ENCODE measurements at places on chromosomes 1 and 21.

DNA sequence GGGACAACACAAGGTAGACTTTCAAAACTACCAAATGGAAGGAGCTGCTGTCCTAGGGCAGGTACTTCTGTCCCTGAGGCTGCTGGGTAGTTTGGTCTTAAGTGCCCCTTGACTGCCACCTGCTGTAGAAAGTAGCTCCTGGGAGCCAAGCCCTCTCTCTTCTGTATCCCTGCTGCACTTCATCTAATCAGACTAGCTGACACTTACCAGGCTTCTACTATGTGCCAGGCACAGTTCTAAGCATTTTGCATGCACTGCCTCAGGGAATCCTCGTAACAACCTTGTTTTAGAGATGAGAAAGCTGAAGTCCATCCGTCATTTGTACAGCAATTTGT, 15.9 kb upstream of the SRSF4 start:
- DNase-seq, result no peak

- DNase-seq, result no peak
Observed at GRCh38 chr1:11719313-11720032, 16.5 kb upstream of the AGTRAP start.

- DNase-seq, result no peak
Observed at GRCh38 chr21:34204481-34205439, 131.4 kb downstream of the MRPS6 start.

DNA sequence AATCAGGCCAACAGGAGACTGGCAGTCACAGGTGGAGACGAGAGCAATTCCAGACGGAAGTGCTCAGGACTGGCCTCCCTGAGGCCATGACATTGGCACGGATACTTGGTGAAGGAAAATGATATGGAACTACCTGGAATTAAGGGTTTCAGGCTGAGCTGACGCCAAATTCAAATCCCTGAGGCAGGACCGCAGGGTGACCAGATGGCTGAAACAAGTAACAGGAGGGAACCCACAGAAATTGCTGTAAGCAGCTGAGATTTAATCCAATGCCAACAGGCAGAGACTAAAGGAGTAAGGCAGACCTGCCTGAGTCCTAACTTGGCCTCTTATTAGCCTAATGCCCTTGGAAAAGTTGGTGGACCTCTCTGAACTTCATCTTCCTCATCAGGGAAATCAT, 76.2 kb downstream of the ERG start:
- no peak for DNase-seq

DNA sequence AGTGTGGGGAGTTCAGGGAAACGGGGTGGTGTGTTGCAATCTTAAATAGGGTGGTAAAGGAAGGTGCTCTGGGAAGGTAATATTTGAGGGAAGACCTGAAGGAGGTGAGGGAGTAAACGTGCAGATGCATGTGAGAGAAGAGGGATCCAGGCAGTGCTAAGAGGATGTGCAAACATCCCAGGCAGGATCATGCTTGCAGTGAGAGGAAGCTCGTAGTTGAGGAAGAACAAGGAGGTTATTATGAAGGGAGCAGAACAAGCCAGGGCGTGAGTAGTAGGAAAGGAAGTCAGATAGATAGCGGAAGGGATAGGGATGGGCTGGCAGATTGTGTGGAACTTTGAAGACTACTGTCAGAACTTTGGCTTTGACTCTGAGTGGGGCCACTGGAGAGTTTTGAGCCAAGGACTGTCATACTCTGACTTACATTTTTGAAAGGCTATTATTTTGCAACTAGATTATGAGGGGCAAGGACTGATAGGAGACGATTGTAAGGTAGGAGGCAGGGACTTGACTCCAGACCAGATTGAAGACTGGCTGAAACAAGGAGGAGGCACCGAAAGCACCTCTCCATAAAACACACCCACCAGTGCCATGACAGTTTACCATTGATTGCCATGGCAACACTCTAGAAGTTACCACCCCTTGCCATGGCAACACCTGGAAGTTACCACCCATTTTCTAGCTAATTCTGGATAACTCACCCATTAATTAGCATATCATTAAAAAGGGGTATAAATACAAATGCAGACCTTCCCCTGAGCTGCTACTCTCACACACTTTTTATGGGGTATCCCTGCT, 67.0 kb downstream of the XCL2 start:
- DNase-seq, result no peak

GRCh38 chr1:179550746-179551682, 24.7 kb downstream of the NPHS2 start:
- DNase-seq, result no peak

GRCh38 chr1:159851407-159851806, 11.1 kb downstream of the VSIG8 start:
- no peak for DNase-seq

DNA sequence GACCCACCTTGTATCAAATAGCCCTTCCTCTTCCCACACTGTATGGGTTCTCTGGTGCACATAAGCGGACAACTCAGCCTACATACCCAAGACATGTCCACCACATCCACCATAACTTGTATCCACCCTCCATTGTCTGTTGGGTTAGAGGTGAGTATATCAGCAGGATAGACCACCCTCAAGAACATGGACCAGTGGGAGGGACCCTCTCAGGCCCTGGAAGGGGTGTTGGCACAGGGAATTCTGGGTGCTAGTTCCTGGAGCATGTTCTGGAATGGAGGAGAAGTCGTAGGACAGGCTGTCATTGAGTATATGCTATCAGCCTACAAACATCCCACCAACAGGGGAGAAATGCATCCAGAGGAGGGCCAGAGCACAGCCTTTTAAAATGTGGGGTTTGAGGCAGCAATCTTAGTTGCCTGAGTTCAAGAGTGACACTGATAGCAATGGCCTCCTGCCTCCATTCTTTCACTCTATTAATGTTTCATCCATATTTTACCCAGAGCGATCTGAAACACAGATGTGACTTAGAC, 7.5 kb downstream of the CD55 start:
- DNase-seq, result no peak

DNA sequence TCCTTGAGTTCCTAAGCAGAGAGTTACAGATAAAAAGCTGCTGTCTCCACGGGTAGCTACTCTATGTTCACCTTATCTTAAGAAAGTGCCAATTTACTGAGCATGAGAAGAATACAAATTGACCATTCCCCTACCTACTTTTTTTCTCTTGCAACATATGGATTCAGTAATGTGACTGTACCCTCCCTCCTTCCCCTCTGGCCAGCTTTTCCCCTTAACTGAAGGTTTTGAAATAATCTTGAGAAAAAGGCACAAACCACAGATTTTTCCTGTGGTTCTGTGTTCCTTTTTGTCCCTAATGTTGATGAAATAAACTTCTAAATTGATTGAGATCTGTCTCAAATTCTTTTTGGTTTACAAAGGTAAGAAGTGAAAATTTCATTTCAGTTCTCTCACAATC, 2.6 kb upstream of the CD2 start:
- DNase-seq, result no peak

- no peak for DNase-seq
Observed at GRCh38 chr1:204673909-204674649, 11.5 kb downstream of the LRRN2 start.

- DNase-seq, result peak; percentile 84
Observed at GRCh38 chr1:176696109-176696508, 233.1 kb downstream of the PAPPA2 start.

DNA sequence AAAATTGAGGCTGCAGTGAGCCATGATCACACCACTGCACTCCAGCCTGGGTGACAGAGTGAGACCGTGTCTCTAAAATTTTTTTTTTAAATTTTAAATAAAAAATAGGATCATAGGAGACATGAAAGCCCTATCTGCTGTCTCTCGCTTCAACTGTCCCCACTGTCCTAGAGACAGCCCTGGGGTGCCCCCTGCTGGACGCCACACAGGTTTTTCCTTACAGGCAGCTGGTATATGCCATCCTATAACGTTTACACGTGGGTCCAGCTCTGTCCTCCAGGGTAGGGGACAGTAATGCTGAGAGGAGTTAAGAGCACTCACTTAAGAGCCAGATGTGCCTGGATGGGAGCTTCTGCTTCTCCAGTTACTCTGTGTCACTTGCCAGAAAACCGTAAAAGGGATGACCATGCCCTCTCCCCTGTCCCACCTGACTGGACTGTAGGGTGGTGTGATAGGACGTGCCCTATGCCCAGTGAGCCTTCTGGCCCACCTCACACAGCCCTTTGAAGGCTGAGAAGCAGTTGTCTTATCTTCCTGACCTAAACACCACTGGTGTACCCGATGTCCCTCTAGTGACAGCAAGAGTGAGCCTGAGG, 8.5 kb downstream of the FBXO2 start:
- DNase-seq, result peak; percentile 40

DNA sequence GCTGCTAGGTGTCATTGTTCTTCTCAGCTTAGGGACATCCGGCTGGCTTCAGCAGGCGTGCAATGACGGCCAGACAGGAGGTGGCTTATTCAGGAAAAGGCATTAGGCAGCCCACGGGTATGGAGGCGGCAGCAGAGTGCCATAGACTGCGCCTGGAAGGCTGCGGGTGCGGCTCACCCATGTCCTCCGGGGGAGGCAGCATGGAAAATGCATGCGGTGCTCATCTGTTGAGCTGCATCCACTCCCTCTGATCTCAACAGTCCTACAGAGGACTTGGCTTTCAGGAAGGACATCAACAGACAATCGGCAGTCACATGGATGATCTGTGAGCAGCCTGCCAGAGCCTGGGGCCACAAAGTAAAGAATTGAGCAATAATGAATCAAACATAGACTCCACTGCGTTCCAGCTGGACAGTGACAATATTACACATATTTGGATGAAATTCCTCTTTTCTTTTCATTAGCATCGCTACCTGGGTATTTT, 42.9 kb downstream of the UMODL1 start:
- peak; percentile 27 for DNase-seq

DNA sequence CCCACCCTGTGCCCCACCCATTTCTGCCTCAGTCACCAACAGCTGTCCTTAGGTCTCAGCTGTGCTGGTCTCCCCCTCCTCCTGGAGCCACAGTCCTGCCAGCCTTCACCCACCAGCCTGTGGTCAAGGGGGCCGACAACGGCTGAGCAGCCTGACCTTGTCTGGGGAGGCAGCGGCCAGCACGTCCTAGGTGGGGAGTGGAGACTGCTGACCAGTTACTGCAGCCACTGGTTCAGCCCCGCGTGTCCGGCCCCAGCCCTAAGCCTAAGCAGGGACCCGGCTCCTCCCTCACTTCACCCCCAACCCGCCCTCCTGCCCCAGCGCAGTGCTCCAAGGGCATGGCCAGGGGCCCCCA, 79.2 kb downstream of the MORN1 start:
- DNase-seq, result no peak

- no peak for DNase-seq
Observed at GRCh38 chr21:42622284-42622683, 31.1 kb upstream of the PDE9A start.

- DNase-seq, result no peak
Observed at GRCh38 chr1:95974586-95974985, 740.6 kb downstream of the RWDD3 start.

DNA sequence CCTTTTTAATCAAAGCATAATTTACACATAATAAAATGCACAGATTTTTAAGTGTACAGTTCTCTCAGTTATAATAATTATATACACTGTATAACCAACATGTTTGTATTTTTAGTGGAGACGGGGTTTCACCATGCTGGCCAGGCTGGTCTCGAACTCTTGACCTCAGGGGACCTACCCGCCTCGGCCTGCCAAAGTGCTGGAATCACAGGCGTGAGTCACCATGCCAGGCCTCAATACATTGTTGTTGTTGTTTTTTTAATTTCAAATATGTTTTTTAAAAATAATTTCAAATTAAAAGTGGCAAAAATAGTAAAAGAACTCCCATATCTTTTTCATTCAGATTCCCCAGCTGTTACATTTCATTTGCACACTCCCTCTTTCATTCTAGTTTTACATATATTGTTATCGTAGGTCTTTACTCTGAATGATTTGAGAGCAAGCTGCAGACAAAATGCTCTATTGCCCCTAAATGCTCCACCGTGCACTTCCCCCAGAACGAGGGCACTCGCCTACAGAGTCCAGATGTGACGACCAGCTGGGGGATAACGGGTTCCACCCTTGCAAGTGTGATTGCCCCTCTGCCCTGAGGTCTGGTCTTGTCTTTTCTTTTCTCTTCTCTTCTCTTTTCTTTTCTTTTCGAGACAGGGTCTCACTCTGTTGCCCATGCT, 19.2 kb upstream of the RD3 start:
- DNase-seq, result no peak

DNA sequence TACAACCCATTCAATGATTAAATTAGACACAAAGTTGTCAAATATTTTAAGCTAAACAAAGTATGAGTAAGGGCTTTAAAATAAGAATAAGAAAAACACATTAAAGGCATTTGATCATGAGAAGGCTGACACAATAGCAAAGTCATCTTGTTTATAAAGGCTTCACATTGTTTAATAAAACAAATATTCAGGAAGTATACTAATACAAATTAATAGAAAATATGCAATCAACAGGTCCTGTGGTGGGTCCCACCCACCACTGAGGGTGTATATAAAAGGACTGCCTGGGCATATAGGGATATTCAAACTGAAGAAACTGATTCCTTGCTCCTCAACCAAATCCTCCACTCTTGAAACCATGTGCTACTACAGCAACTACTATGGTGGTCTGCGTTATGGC, at the start of gene KRTAP20-2:
TSS of gene KRTAP20-2 (plus strand) at position 301 of the 400 bp plus-strand sequence. CDS start at position 359, 58 bp downstream.
- DNase-seq, result no peak

- DNase-seq, result no peak
Observed at GRCh38 chr1:94714152-94714551, 106.0 kb upstream of the SLC44A3 start.

DNA sequence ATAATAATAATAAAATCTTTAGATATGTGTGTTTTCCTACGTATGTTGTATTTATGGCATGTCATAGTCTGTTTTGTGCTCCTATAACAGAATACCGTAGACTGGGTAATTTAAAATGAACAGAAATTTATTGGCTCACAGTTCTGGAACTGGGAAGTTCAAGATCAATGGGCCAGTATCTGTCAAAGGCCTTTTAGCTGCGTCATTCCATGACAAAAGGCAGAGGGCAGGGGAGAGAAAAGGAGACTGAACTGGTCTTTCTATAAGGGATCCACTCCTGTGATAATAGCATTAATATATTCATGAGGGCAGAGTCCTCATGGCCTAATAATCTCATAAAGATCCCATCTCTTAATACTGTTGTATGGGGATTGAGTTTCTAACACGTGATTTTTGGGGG, 7.1 kb upstream of the SFT2D2 start:
- no peak for DNase-seq

- DNase-seq, result no peak
Observed at GRCh38 chr1:215825056-215825455, 258.0 kb downstream of the KCTD3 start.

DNA sequence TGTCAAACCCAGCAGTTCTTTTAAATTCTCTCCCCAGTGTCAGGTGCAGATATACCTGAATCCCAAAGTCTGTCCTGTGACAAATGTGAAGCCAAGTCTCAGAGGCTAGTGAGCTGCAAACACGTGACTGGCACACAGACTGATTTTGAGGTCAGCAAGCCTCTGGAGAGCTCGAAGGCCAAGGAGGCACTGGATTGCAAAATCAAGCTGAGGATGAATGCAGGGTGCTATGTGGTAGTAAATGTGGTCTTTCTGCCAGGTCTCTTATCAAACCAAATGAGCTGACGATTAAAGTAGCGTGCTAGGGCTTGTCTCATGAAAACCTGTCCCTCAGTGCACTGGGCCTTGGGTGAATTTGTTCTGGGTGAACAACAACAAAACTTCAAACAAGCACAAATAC, 20.6 kb downstream of the GPR3 start:
- DNase-seq, result no peak
